Stimulated activated CD4-positive, alpha-beta T cell treated with anti-CD3 and anti-CD28 coated beads, TNF-alpha, amount 100 ng/mL, for 4 hours (primary cell): ENCODE measurements at places on chromosomes 11 and 22.

DNA sequence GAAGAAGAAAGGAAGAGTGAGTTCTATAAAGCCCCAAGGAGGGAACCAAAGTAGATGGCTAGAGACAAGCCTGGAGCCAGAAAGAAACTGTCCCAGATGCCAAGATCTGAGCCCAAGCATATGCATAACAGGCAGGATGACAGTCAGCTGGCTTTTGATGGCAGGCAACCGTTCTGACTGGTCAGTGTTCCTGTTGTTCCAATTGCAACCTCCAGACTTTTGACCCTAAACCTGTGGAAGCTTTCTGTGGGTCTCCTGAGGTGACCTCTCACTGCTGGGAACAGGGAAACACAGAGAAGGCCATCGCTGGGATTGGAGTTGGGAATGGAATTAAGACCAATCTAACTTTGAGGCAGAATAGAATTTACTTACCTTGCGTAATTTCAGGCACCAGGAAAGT, 21.6 kb upstream of the NNMT start:
- DNase-seq = no peak

DNA sequence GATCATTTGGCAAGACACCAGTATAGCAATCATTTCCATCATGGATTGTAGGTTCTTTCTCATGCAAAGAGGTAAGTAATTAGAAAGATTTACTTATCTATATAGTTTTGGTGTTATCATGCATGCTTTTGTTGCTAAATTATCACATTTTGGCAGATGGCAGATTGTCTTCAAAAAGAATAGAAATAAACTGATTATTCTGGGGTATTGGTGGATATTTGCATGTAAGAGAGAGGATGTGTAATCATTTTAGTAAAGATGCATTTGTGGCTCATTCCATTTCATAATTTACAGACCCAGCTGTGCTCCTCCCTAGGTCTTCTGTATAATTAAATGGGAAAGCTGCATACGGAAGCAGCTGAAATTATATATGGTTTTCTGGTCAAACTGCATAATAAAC, 875.7 kb upstream of the ANO3 start:
- no peak for DNase-seq

- no peak for DNase-seq
Observed at GRCh38 chr22:17633217-17633997, 4.9 kb upstream of the ATP6V1E1 start.

DNA sequence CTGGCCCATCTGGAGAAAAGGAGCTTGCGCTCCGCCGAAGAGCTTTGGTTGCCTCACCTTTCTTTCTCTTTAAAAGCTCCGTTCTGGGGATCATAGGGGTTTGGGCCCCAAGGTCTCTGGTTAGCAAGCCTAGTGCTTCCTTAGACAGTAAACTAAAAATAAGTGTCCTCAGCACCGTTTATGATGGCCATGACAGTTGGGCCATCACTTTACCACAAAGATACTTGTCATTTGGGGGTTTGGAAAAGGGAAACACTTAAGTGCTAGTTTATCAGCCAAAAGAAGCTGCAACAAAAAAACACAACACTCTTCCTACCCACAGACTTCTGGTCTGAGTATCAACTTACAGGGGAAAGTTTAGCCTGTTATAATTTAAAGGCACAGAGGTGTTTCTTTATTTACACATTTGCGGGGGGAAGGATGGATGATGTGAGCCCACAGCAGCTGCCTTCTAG, 88.4 kb upstream of the CD44 start:
- DNase-seq = no peak

DNA sequence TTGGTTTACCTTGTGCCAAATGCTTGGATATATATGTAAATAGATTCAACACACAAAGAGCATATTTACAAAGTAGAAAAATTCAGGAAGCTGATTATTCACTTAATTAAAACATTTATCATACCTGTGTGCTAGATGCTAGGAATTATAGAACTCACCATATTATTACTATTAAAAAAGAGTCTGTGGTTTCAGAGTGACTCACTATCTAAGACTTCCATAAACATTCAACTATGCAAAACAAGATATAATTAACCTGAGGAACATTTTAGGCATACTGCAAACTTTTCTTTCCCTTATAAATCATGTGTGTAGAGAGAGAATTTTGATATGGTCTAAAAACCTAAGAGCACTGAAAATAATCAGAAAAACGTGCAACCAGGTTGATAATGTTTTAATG, 27.3 kb downstream of the CTSC start:
- DNase-seq = no peak

- no peak for DNase-seq
Observed at GRCh38 chr11:73221451-73221850, 3.4 kb downstream of the P2RY2 start.

GRCh38 chr11:39732001-39732400, 1727.5 kb downstream of the LRRC4C start:
- DNase-seq = no peak
